ENCODE measurements at places on chromosomes 3 and 15.

DNA sequence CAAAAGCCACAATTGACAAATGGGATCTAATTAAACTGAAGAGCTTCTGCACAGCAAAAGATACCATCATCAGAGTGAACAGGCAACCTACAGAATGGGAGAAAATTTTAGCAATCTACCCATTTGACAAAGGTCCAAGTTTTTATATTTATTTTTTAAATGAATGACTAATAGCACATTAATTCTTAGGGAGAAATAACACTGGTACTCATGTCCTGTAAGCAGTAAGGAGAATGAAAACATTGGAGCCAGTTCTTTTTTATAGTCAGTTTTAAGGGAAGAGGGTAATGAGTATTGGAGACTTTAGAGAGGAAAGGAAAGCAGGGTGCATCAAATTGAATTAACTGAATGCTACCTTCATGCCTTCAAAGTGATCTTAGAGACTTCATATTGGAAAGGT lies 404.7 kb upstream of the TGFBR2 start:
- no peak for DNase-seq

DNA sequence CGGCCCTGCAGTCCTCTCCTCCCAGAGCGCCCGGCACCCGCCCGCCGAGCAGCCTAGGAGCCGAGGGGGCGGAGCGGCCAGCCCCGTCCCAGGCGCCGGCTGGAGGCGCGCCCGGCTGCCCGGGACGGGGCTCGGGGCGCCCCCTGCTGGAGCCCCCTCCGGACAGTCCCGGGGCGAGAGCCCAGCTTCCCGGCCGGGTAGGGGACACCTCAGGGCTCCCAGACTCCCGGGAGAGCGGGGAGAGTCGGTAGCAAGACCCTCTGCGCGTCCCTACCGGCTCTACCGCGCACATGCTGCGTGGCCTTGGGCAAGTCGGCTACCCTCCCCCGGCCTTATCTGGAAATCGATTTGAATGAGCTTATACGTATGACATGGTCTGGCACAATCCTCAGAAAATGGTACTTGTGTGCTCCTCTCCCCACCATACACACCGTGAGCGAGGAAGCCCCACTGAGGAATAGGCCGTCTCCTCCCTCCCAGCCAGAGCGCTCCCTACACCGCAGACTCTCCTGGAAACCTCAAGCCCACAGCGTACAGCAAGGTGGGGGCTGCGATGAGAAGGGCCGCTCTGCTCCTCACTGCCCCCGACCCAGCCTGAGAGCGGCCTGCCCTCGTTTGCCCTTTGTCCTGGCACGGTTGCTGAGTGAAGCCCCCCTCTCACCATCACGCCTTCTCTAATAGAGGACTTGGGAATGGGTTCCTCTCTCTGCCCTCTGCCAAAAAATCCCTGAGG lies at the start of gene DAPK2:
DAPK2 (minus strand) TSS at position 65 of the 733 bp plus-strand sequence. CDS start 6,224 bp downstream, outside the sequence.
- DNase-seq, result peak; percentile 21

DNA sequence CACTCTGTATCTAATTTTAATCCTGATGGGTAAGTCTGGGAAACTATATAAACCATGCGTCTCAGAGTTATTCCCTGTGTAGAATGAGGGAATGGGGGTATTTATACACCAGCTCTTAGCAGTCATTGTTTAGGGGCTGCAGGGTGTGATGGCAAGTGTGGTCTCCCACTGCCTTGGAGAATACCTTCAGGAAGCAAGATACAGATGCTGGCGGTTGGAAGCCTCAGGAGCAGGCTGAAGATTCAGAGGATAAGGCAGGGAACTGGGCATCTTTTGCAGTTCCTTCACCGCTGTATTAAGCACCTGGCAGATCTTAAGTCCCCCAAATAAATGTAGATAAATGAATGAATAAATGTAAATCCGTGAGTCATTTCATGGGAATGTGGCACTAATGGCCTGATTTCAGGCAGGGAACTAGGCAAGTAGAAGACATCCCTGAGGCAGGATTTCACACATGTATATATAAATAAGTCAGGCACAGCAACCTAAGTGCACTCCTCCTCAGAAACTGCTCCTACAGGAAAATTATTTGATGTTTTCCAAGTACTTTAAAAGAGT lies 209.2 kb upstream of the GADL1 start:
- DNase-seq, result no peak

GRCh38 chr3:69787436-69788168 lies 48.3 kb downstream of the MITF start:
- no peak for DNase-seq

GRCh38 chr3:117128872-117129271 lies 419.3 kb downstream of the TUSC7 start:
- no peak for DNase-seq

GRCh38 chr3:97948351-97949109 lies 23.7 kb downstream of the RIOX2 start:
- DNase-seq, result no peak

DNA sequence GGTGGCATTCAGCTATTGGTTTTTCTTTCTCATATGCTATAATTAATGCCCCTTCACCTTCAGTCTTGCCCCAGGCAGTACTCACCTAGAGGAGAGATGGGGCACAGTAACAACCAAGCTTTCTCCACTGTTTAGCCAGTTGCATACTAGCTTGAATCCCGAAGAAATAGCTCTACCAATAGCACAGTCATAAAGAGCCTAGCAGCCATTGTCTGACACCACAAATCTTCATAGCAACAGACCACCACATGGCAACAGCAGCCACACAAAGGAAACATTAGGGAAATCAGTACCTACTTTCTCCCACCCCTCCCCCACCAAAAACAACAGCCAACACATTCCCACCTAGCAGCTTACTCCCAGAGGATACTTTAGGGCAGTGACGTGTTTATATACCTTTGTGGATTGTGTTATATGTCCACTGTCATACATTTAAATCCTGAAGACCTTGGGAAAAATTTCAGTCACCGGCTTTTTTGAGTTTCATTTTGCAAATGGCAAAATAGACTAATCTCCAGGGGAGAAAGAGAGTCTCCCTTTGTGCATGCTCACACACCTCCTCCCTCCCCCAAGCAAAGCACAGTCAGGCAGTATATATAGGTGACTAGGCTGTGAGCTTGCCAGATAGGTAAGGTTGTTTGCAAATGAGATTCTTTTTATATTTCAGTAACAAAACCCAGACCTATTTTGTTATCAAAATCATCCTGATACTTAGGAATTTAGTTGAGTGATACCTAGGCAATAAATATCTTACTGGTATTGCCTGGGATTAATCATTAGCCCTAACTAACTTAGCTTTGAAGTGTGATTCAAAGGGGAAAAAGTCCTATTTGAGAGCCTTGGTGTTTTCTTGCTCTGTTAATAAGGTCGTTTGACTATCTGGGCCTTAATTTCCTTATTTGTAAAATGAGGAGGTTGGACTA lies 140.6 kb downstream of the RBPMS2 start:
- DNase-seq, result no peak

GRCh38 chr3:108096532-108097321 lies 5.9 kb upstream of the CD47 start:
- DNase-seq, result no peak

DNA sequence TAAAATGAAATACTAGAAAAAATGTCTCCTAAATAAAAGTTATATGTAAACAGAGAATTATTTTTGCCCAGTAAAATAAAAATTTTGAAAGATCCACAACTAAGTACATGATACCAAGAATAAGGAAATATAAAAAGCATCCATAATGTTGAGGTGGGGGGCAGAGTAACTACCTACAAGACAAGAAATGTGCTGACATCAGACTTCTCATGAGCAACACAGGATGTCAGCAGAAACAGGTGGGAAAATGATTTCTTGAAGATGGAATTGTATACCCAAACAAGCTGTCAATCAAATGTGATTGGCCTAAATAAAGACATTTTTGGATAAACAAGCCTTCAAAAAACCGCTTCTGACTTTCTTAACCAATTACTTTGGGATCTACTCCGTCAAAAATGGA lies 143.9 kb upstream of the LIPC start:
- DNase-seq, result no peak

DNA sequence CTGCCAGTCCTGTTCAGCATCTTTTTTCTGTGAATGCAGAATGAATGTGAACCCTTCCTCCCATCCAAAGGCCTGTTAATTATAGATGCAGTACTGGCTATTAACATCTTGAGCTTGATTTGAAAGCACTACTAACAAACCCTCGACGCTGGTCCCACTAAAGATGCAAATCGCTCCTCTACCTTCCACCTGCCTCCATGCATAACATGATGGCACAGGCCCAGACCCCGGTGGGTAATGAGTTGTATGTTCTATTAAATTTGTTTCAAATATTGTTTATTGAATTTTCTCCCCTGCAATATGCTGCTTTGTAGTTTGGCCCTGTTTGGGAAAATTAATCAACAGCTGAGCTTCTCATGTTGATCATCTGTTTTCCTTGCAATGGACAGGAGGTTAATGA lies 69.3 kb downstream of the RAB11A start:
- DNase-seq, result no peak

GRCh38 chr3:57331078-57331610 lies 38.7 kb upstream of the ASB14 start:
- DNase-seq, result no peak

- DNase-seq, result no peak
These were observed 8.7 kb upstream of the FLNB start for GRCh38 chr3:57999417-58000115.

GRCh38 chr3:55189359-55189801 lies 261.5 kb upstream of the LRTM1 start:
- DNase-seq, result no peak

GRCh38 chr3:9450126-9450525 lies 52.7 kb downstream of the SETD5 start:
- DNase-seq, result no peak

DNA sequence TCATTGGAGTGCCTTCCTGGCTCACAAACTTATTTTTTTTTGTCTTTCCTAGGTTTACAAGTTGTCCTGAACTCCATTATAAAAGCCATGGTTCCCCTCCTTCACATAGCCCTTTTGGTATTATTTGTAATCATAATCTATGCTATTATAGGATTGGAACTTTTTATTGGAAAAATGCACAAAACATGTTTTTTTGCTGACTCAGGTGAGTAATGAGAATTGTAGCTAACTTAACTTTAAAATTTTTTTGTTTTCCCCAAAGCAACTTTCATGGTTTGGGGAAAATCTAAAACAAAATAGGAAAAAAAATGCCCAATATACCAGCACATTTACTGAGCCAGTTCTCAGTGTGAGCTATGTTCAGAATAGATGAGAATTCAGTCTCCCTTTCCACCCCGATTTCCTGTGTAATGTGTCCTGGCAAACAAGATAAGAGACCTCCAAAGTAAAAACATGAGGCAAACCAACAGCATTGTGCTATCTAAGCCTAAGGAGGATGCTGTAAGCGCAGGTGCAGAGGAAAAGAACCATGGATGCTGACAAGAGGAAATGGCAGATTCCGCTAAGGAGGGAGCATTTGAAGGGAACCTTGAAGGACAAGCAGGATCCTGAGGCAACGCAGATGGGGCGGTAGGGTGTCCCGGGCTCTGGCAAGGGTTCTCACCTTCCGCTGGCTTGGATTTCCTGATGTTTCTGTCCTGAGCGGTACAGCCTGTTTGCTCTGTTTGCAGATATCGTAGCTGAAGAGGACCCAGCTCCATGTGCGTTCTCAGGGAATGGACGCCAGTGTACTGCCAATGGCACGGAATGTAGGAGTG lies 171.4 kb downstream of the CACNA1D start:
- DNase-seq, result no peak

DNA sequence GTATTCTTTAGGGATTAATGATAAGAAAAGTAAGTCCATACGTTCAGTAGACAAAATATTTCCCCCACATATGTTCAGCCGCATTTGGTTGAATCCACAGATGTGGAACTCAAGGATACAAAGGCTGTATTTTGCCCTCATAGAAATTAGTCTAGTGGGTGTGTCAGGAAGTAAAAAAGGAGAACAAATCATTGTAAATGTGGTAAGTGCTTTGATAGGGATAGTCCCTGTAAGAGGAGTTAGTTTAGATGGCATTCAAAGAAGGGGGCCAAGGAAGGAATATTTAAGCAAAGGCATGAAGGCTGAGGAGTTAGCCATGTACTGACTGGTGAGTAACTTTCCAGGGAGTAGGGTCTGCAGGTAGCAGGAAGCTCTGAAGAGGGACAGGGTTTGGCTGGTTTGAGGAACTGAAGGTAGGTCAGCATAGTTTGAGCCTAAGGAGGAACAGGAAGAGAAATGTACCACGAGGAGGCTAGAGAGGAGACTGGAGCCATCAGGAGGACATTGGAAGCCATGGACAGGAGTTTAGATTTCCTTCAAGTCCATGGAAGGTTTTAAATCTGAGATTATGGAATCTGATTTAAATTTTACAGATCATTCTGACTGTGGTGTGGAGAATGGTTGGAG lies 98.8 kb downstream of the MME start:
- no peak for DNase-seq

GRCh38 chr3:157030712-157031111 lies 129.2 kb downstream of the CCNL1 start:
- no peak for DNase-seq

DNA sequence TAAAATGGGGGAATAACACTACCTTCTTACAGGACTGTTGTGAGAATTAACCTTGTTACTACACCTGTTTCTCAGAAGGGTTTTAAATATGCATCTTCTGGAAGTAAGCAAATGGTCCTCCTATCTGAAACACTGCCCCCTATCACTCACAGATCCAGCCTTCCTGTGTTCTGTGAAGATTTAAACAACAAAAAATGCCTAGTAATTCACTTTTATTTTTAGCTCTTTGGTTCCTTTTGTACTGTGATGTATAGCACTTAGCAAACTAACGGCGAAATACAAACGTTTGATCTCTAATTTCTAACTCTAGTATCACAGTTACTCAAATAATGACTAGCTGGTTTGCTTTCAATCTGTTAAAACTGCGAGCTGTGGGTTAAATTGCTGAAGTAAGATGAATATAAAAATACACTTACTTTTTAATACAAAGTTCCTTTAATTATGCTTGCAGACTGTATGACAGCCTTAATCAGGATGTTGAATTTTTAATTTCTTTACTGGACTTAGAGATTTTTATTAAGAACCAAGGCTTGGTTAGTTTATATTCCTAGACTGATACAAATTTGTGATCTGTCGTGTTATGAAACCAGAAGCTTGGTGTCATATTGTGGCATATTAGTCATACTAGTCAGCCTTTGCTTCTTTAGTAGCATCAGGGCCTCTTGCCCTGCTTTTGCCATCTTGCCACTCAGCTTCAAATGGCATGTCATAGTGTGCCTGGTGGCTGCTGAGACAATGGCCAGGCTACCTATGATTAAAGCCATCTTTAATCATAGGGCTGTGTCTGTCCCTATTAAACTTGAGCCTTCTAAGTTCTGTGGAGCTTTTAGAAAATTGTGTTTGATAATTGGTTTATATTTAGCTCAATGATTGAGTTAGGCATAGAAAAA lies 9.2 kb downstream of the EIF3J start:
- no peak for DNase-seq

Measured in T-cell (primary cell).